ENCODE measurements at places on chromosomes 16 and 17.
A peak's percentile ranks its signal among the peaks of the same experiment; 100 is the strongest.

- peak; percentile 43 for DNase-seq
Observed at GRCh38 chr17:64984851-64985521, 65.7 kb upstream of the LRRC37A3 start.

DNA sequence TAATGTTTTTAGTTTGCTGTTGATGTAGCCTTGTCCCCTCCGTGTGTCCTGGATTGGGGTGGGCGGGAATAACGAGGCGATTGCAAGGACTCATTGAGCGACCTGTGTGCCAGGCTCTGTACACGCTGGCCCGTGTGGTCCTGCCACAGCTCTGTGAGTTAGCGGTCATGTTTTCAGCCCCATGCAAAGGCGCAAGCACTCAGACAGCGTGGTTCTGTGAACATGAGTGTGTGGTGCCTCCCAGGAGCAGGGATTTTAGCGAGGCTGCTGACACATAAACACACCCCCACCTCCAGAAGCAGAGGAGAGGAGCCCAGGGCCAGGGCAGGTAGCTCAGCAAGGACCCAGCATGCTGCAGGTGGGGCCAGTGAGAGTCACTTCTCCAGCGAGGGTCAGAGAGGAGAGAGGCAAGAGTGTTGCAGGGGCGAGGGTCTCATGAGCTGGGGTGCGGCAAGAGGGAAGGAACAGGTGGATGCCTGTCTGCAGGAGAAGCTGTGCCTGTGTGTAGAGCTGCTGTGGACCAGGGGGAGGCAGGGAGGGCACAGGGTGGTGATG is 115.3 kb downstream of the OR1D5 start:
- DNase-seq = no peak

DNA sequence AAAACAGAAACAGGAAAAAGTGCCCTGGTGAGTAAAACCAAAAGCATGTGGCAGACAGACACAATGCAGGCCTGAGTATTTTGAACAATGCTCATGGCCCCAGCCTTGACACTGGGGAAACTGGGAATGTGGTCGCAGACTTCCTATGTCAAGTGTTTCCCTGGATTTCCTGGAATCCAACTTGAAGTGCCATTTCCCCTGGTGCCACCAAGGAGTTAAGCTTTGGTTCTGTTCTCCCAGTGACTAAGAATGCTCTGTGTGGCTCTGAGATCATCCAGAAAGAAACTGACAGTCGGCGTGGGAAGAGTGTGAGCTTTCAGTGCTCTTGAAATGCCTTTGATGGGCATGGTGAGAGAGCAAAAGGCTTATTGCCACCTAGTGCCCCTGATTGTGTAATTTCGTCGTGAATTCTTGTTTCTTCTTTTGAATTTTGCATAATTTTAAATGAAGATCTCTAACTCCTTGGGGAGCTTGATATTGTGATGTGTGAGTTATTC is 96.0 kb downstream of the YPEL2 start:
- DNase-seq = no peak

DNA sequence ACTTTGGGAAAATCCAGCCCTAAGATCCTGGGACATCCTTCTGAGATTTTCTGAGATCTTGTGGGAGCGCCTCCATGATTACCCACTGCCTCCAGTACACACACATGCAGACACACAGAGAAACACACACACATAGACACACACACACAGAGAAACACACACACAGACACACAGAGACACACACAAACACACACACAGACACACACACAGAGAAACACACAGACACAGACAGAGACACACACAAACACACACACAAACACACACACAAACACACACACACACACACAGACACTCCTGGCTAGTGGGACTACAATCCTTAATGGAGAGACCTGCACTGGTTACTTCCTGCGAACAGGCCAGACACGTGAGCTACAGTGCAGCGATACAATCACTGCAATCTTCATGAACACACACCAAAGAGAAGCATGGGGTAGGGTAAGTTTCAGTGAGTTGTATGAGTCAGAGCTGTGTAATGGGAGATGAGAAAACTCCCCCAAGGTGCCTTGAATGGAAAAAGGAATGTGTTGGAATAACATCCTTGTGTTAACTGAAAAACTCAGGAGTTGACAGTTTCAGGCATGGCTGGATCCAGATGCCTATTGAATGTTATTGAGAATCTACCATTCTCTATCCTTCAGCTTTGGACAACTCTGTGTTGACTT is 79.5 kb downstream of the SLC6A2 start:
- DNase-seq = no peak

GRCh38 chr17:19750020-19750572 is 2.0 kb upstream of the ALDH3A1 start:
- DNase-seq = no peak

DNA sequence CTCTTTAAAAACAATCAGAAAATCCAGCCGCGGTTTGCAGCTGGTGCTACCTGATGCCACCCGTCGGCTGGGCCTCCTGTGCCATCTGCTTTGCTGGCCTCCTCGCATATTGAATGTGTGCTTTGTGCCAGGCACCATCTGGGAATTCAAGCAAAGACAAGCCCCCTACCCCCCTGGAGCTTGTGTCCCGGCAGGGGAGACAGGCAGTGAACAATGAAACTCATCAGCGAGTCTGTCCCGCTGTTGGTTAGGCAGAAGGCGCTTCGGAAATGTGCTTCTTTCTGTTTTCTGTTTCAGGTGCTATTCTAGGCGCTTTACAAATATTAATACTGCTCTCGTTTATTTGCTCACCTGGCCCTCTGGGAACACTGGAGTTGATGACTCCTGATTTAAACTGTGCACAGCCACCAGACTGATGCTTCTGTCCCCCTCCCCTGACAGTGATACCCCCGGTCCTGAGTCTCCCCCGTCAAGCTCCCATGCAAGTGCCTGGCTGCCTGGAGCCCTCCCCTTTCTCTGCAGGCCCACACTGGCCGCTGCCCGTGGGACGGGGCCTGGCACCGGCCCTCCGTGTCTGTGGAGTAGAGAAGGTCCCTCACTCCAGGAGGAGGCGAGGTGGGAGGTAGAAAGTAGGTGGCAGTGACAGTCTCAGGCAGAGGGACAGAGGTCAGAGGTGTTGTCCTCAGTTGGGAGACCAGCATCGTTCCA is 126.1 kb upstream of the PLCG2 start:
- DNase-seq = no peak

GRCh38 chr17:5413682-5414081 is 5.8 kb downstream of the NUP88 start:
- no peak for DNase-seq

DNA sequence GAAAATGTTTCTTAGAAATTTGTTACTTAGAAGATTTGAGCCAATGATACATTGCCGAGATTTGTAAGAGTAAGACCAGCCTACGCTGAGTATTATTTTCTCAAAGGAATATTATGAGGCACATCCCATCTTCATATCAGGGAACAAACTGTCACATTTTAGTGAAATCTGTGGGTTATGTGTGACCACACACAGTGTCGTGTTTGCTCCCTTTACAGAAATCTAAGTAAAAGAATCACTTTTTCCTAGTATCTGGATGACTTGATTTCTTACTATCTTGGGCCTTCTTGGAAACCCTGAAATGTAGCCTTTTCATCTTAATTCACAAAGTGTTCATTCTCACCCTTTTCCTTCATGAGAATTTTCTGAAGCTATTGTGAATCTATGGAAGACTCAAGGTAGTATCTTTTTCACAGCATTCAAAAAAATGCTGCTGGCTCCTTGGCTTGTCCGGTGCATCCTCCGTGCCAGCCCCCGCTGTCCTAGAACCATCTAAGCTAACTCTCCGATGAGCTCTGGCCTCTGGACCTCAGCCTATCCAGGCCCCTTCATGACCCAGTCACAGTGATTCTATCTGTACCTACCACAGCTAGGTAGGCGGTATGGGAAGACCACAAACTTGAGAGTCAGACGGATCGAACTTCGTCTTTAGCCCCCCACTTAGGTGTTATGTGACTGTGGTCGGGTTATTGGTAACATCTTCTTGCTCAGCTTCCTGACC is 524.3 kb downstream of the MAF start:
- DNase-seq = no peak

GRCh38 chr16:56983211-56983751 is 6.1 kb upstream of the NLRC5 start:
- DNase-seq = no peak

Data from activated T-helper 1 cell treated with Interleukin-2 at 50 U/mL for 16 hours (primary cell).